ENCODE measurements at places on chromosomes 2 and 18.

DNA sequence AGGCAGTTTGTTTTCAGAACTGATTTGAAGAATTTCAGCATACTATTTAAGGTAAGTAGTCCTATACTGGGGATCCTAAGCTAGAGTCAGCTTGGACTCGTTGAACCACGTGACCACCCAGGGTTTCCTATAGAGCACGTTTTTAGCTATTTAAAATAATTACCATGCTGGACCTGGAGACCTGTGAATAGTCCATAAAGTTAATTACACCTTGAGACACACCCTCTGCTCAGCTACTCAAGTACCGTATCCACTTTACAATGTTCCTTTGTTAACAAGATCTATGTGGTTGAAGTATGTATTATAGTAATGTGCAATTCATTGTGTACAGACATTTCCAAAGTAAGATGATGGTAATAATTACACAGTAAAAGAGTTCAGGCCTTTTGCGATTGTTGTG, 67.6 kb downstream of the CRIM1 start:
- no peak for DNase-seq

GRCh38 chr2:99827296-99827999, 314.9 kb downstream of the AFF3 start:
- no peak for DNase-seq

GRCh38 chr2:28185891-28186290, 206.8 kb upstream of the FOSL2 start:
- DNase-seq: no peak

DNA sequence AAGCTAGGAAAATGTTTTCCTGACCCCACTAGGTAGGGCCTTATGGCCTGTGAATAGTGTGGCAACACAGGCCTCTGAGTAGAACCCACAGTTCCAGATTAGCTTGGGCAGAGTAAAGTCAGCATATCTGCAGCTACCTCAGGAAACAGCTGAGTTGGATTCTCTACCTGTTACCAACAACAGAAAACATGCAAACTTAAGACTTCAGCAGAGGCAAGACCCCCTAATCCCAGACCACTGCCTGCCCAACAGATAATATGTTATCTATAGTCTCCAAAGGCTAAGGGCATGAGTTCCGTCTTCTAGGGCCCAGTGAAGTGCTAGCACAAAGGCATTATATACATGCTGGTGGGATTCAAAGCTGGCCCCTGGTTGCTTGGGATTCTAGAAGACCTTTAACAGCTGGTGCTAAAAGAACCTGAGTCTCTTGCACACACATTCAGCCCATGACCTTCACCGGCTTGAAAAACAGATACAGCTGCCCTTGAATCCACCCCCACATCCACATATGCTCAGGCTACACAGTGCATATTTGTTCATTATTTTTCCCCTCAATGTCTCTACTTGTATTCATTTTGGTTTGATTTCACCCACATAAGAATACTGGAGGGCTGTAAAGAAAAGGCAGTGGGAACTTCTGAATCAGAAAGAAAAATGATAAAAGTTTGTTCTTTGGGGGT, 13.5 kb upstream of the UBXN4 start:
- DNase-seq: no peak

GRCh38 chr2:220090050-220090449, 462.6 kb downstream of the SLC4A3 start:
- no peak for DNase-seq

DNA sequence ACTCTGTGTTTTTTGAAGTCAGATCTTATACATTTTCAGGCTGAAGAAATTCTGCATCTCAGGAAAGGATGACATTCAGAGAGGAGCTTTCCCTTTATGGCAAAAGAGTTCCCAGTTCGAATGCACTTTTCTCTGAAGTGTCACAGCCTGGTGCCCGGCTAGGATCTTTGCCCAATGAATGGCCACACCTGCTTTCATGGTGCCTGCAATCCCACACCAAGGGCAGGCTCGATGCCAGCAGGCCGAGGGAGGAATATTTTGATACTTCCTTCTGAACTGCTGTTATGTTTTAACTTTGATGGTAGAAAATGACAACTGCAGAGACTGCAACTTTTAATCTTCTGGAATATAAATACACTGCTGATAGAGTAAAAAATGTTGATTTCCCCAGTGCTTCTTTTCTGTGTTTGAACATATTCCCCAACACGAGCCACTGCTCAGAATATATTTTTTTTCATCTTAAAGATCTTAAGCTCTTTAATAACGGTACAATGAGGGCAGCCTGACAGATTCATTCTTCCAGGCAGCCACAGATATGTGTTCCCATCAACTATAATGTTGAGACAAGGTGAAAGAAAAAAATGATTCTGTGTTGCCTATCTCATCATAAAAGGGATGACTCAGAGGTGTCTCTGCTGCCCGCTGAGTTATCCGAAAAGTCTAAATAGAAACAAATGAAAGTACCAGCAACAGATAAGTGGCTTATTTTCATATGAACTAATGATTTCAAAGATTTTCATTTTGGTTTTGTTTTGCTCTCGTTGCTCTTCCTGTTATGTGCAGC, 848.5 kb downstream of the DCDC2C start:
- DNase-seq: no peak

- DNase-seq: no peak
Measured at GRCh38 chr2:29080886-29081743, 6.8 kb upstream of the PCARE start.

DNA sequence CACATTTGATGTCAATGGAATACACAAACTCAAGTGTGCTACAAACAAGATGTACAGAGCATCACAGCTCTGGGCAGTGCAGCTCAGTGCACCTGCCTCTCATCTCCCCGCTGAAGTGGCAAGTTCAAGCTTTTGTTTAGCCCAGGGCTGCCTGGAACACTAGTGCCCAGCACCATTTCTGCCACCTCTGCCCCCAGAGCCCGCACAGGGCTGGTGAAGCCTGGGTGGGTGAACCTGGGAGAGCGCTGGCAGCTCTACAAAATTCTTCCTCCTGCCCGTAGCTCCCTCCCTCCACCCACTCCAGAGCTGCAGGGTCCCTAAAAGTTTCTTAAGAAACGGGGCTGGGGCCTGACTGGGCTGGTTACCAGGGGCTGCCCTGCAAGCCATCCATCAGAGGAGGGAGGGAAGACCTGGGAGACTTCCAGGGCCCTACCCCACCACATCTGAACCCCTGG, 1.5 kb downstream of the HES6 start:
- DNase-seq: no peak

GRCh38 chr2:199569336-199569735, 111.6 kb upstream of the SATB2 start:
- DNase-seq: no peak

GRCh38 chr18:45236676-45237075, 378.6 kb upstream of the SLC14A2 start:
- no peak for DNase-seq

DNA sequence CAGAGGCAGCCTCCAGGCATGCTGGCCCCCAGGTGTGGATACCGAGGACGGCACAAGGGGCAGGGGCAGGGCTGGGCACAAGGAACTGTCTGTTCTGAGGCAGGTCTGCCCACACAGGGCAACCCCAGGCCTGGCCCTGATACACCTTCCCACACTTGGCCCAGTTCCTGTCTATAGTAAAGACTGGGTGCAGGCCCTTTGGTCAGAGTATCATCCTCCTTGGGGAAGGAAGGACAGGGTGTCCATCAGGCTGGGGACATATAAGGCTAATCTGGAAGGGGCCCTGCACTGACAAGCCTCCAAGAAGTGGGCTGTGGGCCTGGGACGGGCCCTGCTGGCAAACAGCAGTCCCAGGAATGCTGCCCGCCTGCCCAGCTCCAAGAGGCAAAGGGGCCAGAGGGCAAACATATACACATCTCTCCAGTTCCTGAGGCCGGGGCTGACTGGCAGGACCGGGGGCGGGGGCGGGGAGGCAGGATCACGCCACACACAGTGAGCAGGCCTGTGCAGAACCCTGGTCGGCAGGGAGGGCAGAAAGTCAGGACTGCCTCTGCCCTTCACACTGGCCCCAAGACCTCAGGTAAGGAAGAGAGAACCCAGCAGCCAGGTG, 18.9 kb downstream of the SDC1 start:
- DNase-seq: no peak

GRCh38 chr18:75189696-75190095, 19.2 kb downstream of the PTGR3 start:
- no peak for DNase-seq

DNA sequence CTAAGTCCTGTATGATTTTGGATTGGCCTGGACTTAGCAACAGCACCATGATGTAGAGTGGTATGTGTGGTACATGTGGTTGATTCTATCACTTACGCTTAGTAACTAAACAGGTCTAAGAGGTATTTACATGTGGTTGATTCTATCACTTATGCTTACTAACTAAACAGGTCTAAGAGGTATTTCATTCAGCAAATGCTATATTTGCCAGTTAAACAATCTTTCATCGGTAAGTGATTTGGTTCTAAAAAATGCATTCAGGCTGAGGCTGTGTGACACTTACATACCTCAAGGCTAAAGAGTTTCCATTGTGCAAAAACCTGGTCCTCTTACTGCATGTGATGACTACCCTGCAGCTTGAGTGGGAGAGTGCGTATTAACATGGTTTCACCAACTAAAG, 13.1 kb downstream of the EIF4E2 start:
- DNase-seq: no peak

DNA sequence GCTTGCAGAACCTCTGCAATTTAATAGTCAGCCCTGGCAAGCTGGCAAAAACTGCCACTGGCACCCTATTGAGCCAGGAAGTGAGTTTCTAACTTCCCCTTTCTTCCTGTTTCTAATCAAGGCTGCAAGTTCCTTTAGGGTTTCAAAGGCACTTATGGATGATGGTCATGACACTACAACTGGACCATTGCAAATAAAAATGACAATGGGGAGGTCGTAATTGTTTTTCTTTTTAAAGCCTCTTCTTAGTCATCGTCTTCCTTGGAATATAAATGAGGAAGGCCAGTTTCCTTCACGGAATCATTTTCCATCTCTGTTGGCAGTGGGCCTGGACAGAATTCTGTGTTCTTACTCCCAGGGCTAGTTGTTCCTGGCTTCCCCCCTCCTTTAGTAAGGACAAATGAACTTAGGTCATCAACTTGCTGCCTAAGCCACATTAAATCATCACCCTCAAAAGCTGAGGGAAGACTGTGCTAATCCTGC, 35.8 kb downstream of the SH3RF3 start:
- DNase-seq: no peak

DNA sequence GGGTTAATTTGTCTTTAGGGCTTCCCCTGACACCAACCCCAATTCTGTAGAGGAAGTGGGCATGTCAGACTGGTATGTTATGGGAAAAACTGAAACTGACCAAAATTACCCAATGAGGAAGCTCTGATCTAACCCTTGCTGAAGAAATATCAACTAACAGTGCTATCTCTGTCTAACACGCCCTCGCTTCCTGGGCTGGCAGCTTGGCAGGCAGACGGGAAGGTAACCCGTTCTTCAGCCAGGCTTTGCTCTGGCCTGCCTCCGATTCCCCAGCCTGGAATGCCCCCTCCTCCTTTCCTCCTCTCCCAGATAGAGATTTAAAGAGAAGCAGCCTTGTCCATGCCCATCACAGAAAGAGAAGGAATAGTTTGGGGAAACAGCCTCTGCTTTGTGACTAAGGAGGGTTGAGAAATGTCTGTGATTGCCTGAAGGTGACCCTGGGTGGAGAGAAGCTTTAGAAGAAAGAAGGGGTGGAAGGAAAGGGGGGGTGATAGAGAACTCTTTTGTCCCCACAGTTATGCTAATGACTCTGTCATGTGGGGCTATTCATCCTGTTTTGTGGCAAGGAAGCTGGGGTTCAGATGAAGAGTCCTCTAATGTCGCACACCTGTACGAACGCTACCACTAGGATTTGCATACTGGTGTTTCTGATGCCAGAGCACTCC, 15.4 kb downstream of the HK2 start:
- peak; percentile 31 for DNase-seq

DNA sequence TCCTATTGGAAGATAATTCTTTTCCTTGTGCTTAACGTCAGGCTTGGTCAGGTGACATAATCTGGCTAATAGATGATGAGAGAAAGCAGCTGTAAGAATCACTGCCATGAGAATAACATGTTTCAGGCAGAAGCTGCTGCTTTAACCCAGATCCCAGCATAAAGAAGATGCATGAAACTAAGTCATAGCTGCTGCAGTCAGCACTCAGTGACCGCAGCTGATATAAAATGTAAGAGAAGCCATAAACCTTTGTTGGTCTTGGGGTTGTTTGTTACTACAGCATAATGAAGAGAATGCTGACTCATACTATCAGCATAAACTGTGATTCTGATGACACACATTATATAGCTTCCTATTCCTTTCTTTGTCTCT, 274.3 kb upstream of the TRIB2 start:
- DNase-seq: no peak

- no peak for DNase-seq
Measured at GRCh38 chr2:6845312-6845711, 20.4 kb downstream of the CMPK2 start.

DNA sequence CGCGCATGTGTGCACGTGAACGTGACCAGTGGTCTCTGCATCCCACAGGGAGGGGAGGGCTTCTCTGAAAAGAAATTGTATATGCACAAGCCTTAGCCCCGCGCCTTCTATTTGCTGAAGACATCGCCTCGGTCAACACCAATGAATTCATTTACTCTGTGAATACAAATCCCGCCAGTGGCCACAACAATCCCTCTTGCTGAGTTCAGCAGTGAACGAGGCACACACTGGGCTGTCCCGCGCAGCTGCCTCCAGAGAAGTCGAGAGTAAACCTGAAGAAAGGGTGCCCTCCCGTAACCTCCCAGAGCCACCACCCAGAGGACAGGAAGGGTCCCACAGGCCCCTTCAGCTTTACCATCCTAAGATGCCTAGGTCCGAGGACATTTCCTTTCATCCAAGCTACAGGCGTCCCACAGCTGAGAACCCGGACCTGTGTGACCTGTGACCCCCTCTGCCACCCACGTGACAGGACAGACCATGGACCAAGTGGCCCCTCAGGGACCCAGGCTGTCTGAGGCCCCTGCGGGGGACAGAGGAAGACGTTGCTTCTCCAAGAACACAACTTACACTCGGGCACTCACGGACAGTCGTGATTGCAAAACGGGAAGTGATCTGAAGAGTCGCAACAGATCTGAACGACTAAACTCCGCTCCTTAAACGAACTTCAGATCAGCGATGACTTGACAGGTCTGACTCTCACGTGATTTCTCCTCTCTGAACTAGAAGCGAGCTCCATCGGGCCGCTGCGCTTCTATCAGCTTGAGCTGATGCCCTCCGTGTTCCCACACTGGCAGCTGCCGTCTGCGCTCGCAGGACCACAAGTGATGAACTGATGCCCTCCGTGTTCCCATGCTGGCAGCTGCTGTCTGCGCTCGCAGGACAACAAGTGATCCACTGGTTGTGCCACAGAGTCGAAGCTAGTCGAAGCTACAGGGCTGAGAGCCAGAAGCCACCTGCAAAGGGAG, 92.7 kb downstream of the ZNF516 start:
- DNase-seq: no peak

GRCh38 chr2:223465793-223466192, 136.4 kb downstream of the SCG2 start:
- no peak for DNase-seq

GRCh38 chr2:236971131-236971821, 114.4 kb upstream of the COPS8 start:
- no peak for DNase-seq

DNA sequence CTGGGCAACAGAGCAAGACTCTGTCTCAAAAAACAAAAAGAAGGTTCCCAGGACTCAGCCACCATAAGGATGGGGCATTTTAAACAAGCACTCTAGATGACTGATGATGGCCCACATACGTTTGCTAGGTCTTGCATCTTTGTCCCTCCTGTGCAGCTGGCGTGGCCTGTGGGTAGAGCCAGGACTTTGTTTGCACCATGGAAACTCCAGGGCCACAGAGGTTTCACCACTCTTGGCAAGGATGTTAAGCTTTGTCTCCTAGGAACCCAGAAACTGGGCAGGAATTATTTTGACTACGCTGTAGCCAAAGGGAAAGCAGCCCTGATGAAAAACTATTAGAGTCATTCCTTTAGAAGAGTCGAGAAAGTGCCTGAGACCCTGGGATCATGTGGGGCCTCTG, 75.3 kb upstream of the STPG4 start:
- DNase-seq: no peak

All from T-helper 2 cell treated with Interferon-gamma antibody and Interleukin-4, amounts not matched to agents 5 μg/mL and 100 μg/mL, for 36 hours (primary cell).